ENCODE measurements at places on chromosomes 4 and X.

DNA sequence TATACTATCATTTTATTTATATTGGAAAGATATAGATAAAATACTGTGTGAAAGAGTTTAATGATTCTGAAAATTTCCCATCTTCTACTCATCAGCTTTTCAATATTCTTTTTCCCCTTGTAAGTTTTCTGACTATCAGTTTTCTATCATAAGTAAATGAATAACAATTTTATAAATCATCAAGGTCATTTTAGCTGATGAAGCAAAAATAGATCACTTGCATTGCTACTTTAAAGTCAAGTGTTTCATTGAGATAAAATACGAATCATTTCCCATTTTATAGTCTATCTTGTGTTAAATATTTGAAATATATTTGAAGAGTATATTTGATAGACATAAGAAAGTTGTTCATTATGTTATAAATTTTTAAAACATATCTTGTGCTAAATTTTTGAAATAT is 811.0 kb upstream of the GALNTL6 start:
- DNase-seq = no peak

- no peak for DNase-seq
Measured at GRCh38 chr4:75525086-75525485, 10.8 kb downstream of the THAP6 start.

- DNase-seq = no peak
Measured at GRCh38 chr4:167868163-167868562, 224.2 kb upstream of the ANXA10 start.

DNA sequence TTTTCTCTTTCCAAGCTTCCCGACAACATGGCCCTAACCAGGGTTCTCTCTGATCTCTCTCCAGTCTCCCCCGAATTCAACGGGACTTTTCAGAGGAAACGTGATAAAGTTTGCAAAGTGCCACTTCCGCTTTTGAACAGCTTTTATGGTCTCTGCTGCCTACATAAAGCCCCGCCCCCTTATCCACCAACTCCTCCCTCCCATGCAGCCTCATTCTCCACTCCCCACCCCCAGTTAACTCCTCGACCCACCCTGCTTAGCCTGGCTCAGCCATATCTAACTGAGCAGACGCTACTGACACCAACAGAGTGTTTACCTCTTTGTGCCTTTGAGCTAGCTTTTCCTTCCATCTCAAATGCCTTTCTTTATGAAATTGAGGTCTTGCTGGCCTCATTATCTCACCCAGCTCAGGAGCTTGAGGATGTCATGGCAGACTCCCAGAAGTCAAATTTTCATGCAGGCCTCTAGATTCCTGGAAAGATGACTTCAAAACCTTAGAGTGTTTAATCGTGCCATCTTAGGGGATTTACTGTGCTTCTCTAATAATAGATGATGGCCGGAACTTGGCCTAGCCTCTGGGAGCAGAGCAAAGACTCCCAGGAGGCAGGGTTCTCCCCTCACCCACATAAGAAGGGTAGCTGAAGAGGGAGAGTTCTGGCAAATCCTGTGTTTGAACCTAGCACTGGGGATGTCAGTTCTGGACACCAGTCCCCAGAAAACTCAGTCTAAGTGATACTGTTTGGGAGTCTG is 606.0 kb downstream of the BCOR start:
- no peak for DNase-seq

GRCh38 chr4:97868097-97868496 is 275.2 kb downstream of the STPG2 start:
- no peak for DNase-seq

GRCh38 chr4:53987761-53988171 is 76.6 kb downstream of the CHIC2 start:
- DNase-seq = no peak

DNA sequence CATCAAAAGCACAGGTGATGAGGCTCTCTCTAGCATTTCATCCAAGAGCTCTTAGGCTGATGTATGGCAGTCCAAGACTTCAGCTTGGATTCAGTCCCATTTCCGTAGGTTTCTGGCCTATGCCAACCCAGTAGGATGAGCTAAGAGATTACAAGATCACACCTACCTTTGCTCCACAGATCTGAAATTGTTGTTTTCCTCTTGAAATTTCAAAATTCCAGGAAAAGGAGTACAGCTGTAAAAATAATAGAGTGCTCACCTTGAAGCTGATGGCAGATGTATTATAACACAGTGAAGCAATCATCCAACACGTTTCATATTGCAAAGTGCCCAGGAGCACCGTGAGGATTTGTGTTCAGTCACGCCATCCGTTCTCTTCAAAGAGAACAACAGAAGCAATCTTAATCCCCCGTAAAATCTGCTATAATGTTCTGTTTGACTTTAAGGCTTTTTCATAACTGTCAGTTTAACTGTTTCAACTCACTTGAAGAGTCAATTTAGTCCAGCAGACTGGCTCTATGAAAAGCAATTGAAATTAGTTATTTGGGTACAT is 137.5 kb downstream of the CPE start:
- DNase-seq = no peak

- DNase-seq = no peak
Measured at GRCh38 chr4:184503869-184504300, 29.5 kb upstream of the IRF2 start.

GRCh38 chr4:113222471-113222870 is 173.0 kb downstream of the ANK2 start:
- DNase-seq = no peak

DNA sequence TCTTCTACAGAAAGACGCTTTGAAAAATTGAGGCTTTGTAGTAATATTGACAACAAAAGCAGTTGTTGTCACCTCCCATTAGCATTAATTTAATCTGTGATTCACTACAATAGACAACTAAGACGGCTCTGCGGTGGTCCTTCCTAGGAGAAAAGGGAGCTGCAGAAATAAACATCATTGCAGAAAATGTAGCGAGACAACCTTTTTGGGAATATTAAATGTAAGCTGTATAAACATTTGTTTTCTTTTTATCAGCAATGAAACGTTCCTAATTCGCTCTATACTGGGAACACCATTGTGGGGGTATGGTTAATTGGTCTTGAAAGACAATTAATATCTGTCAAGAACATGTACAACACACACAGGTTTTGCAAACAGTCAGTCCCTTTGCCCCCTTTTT is 583.3 kb upstream of the TENM3 start:
- no peak for DNase-seq

GRCh38 chrX:20514358-20514757 is 247.6 kb upstream of the RPS6KA3 start:
- no peak for DNase-seq

GRCh38 chrX:20522420-20522819 is 255.7 kb upstream of the RPS6KA3 start:
- no peak for DNase-seq

GRCh38 chr4:163679189-163679588 is 184.7 kb downstream of the TMA16 start:
- peak; percentile 10 for DNase-seq

GRCh38 chrX:71166461-71166860 is 21.8 kb downstream of the NLGN3 start:
- no peak for DNase-seq

DNA sequence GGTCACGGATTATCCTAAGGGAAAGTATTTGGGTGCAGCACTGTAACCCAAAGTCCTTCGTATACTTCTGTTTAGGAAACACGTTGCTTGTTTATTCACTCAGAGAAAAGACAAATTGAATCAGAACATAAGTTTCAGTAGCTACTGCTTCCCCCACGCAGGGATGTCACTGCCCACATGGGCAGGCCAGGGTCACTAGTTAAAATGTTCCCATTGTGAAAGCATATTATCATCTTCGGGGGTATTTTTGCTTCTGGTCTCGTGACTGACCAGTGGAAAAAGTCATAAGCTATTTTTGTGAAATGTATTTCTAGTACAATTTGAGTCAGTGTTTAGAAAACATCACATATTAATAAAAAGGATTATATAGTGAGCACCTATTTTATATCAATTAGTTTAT is 377.8 kb downstream of the PCDH7 start:
- no peak for DNase-seq

DNA sequence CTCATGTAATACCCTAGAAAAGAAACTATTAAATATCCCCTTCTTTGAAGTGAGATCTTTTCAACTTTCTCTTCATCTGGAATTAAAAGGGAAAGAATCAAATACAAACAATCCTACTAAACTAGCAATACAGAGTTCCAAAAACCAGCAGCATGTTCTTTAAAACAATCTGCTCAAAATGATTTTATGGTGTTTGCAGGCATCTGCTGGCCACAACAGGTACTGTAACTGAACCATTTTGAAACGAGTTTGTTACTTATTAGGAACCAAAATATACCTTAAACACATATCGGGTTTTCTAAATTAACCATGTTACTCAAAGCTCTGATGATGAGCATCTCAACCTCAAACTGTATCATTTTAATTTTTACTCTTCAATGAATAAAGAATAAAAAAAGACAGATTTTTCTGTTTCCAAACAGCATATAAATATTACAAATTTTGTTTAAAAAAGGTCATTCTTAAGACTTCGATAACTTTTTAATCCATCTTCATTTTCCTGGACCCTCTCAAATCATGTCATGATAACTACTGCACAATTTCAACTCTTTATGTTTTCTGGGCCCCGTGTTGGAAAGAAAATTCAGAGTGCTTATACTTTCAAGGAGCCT is 56.5 kb downstream of the ARAP2 start:
- DNase-seq = peak; percentile 50

DNA sequence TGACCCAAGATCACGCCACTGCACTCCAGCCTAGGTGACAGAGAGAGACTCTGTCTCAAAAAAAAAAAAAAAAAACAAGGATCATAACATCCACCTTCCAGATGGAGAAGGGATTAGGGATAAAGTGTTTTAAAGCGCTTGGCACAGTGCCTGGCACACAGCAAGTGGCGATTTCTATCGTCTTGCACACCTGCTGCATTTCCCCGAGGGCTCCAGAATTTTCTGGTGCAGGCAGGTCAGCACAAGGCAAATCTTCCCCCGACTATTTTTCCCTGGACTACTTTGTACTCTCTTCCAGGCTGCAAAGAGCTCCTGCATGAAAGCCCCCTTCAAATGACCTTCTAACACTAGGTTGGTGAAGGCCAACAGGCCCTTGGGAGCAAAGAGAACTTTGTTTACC is 57.3 kb downstream of the APBB2 start:
- no peak for DNase-seq

GRCh38 chr4:6620296-6620695 is 20.2 kb upstream of the MRFAP1 start:
- no peak for DNase-seq

GRCh38 chr4:89823416-89823815 is 13.5 kb downstream of the SNCA start:
- DNase-seq = no peak

GRCh38 chrX:15465347-15465746 is 27.8 kb downstream of the PIR start:
- no peak for DNase-seq

DNA sequence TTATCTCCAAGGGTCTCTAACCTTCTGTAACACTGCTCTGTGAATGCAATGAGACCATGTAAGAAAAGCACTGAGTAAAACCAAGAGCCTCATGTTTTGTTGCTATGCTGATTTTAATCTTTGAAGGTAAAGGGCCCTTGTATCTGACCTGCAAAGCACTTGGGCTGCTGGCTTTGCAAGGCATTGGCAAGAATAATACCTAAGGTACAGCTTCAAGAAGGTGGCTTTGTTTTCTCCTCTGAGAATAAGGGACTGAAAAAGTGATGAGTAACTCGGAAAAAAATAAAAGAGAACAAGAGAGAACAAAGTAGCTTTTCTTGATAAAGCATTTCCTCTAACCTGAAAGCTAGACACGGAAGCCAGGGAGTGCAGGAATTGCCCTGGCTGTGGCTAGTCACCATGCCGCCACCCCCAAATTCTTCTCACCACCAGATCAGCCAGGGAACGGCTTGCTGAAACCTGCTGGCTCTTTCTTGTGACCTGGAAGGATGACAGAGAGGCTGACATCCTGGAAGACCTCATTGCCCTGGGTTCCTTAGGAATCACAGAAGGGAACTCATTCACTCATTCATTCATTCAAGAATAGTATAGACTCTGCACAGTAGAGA is 41.8 kb upstream of the HS3ST1 start:
- peak; percentile 18 for DNase-seq

DNA sequence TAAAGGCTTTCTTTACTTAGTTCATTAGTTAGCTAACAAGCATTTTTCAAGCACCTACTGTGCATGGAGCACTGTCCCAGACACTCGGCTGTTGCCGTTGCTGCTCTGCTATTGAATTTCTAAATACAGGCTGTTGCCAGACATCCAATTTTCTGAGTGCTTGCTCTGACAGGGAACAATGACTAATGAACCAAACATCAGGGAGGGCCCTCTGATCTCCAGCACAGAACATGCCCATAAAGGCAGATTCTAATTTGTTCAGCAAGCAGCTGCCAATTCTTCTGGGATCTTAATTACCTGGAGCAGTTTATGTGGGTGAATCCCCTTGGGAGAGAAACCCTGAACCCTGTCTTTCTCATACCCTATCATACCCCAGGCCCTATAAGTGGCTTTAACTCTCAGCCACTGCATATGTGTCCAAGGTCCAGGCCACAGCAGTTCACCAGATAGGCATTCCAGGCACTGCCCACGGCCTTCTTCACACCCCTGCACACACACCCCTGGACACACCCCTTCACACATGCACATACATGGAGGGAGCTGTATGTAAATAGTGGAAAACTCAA is 27.9 kb downstream of the TSC22D3 start:
- DNase-seq = no peak

DNA sequence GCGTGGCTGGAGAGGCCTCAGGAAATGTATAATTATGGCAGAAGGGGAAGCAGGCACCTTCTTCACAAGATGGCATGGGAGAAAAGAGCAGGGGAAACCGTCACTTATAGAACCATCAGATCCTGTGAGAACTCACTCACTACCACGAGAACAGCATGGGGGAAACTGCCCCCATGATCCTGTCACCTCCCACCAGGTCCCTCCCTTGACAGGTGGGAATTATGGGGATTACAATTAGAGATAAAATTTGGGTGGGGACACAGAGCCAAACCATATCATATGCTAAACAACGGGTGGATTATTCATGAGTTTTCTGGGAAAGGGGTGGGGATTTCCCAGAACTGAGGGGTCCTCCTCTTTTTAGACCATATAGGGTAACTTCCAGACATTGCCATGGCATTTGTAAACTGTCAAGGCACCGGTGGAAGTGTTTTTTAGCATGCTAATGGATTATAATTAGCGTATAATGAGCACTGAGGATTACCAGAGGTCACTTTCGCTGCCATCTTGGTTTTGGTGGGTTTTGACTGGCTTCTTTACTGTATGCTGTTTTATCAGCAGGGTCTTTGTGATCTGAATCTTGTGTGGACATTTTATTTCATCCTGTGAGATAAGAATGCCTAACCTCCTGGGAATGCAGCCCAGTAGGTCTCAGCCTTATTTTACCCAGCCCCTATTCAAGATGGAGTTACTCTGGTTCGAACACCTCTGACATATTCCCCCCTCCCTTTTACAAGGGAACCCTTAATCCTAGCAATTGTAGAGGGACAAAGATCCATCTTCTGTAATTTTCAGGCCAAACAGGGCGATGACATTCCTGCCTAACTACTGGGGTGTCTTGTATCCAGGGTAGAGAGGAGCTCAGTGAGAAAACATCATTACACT is 27.6 kb upstream of the ZNF81 start:
- DNase-seq = no peak

GRCh38 chr4:134999169-134999568 is 797.6 kb upstream of the PABPC4L start:
- no peak for DNase-seq
